Neural crest cell (in vitro differentiated cells): ENCODE measurements at places on chromosomes 6 and 20.

DNA sequence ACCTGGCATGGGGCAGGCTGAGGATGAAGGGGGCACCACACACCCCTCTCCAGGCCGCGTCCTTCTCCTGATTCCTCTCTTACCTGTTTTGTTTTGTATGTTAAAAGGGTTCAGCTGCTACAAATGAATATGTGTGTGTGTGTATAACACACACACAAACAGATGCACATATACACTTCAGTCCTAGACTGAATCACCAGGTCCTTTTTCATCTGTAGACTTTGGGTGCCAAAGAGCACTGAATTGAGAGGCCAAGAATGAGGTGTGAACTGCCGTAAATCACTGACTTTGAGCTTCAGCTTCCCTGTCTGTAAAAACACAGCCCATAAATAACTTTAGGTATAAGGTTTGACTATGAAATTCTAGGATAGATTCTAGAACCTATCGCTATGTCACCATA lies 40.5 kb downstream of the SULF2 start:
- DNase-seq, result no peak

DNA sequence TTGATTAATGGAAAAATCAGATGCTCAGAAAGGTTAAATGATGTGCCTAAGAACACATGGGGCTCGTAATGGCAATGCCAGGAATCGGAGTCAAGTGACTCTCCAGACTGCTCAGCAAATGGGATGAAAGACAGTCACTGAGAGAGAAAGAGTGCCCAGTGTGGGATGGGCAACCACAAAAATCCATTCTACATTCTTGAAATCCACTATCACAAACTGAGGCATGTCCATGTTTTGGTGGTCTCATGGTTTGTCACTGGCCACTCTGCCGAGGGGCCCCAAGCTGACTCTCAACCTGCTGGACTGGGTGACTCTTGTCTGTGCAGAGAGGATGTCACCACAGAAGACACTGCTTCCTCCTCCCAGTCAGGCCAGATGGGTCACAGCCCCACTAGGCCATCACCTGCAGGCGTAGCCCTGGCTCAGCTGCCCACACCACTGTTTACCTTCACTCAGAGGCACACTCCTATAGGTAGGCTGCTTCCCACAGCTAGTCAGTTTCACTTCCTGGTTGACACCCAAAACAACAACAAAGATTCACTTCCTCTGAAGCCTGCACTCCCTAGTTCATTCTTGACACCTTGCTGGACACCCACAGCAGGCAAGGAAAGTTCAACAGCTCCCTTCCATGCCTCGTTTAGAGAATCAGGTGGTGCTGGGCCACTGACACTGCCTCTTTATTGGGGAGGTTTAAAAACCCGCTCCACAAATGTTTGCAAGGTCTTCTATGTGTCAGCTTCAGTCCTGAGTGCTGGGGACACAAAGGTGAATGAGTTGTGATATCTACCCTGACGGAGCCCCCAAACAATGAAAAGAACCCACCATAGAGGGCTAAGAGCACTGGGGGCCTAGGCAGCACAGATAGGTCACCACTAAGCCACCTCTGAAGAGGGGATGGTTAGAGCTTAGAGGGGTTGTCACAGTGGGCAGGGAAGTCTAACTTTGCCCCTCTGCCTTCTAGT lies 21.7 kb downstream of the MAP1LC3A start:
- DNase-seq, result no peak

- DNase-seq, result no peak
Measured at GRCh38 chr20:25040438-25040831, 17.5 kb downstream of the ACSS1 start.

DNA sequence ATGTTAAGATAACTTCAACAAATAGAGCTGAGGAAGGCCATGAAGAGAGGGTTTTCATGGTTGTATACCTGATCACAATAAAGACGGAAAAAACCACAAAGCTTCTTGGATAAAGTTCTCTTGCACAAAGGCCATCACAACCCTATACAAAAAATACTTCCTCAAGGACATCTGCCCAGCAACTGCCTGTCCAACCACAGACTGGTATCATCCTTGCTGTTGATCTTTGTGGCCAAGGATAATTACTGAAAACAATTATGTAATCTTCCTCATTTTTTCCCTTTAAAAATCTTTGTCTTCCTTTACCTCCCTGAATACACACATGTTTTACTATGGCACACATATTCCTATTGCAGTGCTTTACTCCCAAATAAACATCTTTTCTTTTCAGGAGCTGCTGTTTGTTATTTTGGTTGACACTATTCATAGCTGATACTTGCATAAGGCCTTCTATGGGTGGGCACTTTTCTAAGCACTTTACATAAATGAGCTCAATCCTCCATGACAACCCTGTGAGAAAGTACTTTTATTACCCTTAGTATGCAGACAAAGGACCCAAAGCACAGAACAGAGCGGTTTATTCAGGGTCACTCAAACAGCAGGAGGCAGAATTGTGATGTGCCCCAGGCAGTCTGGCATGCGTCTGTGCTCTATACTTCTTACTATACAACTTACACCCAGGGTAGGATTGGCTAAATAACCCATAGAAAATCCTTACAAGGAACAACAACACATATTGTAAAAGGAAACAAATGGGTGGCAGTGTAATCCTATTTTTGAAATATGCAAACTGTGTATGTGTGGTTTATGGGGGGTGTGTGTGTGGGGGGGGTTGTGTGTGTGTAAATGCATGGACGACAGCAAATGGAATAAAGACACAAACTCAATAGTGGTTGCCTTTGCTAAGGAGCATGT lies 35.1 kb downstream of the SNRNP48 start:
- DNase-seq, result peak; percentile 35

GRCh38 chr6:55046869-55047422 lies 127.4 kb upstream of the HCRTR2 start:
- no peak for DNase-seq

GRCh38 chr6:4345543-4345942 lies 210.2 kb upstream of the ECI2 start:
- no peak for DNase-seq
